ENCODE measurements at places on chromosomes 1 and 21.

- no peak for DNase-seq
Measured at GRCh38 chr21:42263591-42264131, 44.7 kb downstream of the ABCG1 start.

- no peak for DNase-seq
Measured at GRCh38 chr1:6795203-6795602, 9.9 kb downstream of the CAMTA1 start.

DNA sequence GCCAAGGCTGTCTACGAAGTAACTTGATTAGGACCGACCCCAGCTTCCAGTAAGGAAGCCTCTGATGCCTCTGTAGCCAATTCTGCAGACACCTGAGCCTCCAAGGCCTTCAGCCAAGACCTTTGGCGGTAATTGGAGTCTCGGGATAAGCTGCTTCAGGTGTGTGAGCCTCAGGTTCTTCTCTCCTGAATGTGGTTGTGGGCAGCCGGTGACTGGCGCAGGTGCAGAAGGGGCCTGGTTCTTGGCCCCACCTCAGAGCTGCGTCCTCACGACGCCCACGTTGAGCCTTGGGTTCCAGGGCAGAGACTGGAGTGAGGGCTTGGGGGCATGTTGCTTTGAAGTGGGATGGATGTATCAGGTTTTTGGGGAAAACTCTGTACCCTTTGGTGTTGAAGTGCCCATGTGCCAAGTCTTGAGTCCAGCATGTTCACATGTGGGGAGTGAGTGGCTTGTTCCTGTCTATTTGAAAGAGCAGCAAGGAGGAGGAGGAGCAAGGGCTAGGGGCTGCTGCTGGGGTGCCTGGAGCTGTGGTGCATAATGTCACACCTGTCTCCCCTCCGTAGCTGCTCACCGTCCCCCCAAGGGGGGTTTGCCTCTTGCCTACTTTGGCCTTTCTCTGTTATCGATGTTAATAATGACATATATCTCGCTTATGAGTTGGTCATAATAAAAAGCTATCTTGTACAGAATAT is 1.4 kb downstream of the PSEN2 start:
- no peak for DNase-seq

- DNase-seq, result no peak
Measured at GRCh38 chr1:186717286-186717685, 37.1 kb upstream of the PTGS2 start.

DNA sequence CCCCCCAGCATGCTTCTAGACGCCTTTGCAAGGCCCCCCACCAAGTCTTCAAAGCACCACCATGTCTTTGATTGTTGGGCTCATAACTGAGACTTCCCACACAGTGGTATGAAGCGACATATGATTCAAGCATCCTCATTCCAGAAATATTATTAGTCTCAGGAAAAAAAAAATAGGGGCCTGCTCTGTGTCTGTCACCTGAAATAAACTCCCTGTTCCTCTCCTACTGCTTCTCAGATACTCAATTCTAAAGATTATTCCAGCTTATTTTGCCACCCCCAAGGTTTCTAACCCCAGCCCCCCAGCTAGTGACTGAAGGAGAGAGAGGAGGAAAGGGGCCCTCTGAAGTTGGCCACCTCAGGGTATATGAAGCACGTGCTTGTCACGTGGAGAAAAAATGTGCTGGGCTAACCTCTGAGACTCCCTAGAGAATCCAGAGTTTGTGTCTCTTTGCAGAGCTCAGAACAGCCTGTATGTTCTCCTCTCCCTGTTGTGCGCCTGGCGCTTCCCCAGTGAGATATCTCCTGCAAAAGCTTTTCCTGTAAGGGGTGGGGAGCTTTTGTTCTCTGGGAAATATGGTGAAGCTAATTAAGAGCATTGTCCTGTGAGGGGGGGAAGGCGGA is 35.9 kb upstream of the RASAL2 start:
- DNase-seq, result no peak

DNA sequence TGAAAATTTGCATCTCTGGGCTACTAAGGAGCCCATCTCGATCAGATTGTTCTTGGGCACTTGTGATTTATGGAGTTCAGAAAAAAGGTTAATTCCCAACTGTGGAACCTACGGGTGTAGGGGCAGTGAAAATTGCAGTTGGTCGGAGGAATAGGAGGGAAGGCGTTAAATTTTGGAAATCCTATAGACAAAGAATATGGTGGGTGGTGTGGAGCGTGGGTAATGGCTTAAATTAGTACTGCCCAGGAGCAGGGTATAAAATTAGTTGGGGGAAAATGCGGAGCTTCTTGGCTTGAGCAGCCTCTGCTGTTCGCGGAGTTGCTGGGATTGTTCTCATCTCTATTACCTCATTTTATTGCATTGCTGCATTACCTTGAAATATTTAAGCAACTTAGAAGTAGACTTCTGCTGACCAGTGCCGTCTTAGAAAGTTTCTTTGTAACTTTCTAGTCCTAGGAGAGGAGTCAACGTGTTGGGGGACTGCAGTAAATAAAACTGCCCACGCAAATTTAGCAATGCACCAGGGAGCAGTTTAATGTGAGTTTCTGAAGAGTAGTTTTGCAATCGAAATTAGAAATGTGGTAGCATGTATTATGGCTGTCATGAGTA is 514 bp downstream of the S1PR1 start:
- DNase-seq, result no peak

- DNase-seq, result no peak
Measured at GRCh38 chr1:19078536-19078935, 122.1 kb upstream of the IFFO2 start.

GRCh38 chr1:114250683-114251572 is 97.3 kb upstream of the SYT6 start:
- no peak for DNase-seq

DNA sequence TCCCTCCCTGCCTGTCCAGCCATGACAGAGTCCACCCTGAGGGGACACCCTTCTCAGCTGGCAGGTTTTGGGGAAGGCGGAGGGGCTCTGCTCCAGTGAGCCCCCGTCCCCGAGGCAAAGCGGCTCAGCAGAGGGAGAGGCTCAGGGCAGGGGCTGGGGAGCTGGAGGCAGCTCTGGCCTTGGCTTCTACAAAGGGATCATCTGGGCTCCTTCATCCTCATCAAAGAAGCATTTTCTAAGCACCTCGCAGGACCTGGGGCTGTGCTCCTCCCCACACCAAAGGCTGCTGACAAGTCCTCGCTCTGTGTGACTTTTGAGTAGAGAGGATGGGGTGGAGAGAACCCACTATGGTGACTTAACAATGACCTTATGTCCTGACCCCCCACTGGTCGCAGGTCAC is 21.0 kb upstream of the CLSTN1 start:
- DNase-seq, result no peak

- DNase-seq, result no peak
Measured at GRCh38 chr1:116764466-116764898, 10.3 kb downstream of the CD2 start.

- no peak for DNase-seq
Measured at GRCh38 chr1:151242442-151242841, 12.1 kb upstream of the PSMD4 start.

GRCh38 chr1:8359617-8360481 is 41.9 kb downstream of the SLC45A1 start:
- DNase-seq, result no peak

DNA sequence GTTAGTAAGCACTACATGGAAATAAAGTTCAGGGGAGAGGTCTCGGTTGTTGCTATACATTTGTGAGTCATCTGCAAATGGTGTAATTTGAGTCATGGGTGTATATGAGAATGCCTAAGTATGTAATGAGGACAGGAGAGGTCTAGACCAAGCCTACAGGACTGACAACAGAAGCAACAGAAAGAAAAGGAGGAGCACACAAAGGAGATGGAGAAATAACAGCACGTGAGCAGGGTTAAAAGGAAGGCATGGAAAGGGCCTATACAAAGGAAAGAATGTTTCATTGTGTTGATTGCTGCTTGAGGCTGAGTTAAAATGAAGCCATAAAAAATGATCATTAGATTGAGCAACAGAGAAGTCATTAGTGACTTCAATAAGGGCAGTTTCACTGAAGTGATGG is 28.0 kb upstream of the PRKAA2 start:
- no peak for DNase-seq

GRCh38 chr21:42047821-42048613 is 23.1 kb upstream of the UMODL1 start:
- no peak for DNase-seq

DNA sequence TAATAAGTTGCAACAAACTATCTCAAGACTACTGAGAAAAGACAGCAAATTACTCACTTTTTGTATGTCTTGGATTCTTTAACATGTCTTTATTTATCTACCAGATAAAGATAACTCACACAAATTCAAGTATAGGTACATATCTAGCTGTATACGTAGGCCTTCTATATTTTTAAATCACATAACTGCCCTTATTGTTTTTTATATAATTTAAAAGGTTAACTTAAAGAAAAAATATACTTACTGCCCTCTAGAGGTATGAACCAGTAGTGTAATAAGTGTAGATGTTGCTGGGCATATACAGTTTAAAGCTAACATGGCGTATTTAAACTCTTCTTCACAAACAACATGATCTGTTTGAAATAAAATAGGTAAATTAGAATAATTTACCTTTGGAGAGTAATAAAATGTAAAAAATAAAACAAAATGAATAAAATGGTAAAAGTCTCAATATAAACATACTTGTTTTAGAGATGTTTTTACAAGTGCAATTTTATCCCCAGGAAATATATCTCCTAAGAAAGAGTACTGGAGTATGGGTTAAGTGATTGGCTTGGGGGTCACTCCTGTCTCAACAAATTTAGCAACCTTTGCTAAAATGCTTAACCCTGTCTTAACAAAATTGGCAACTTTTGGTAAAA is 235.2 kb downstream of the KCNT2 start:
- no peak for DNase-seq

GRCh38 chr1:24751833-24752232 is 6.6 kb downstream of the CLIC4 start:
- DNase-seq, result no peak

- no peak for DNase-seq
Measured at GRCh38 chr1:153733970-153734369, 6.1 kb downstream of the INTS3 start.

DNA sequence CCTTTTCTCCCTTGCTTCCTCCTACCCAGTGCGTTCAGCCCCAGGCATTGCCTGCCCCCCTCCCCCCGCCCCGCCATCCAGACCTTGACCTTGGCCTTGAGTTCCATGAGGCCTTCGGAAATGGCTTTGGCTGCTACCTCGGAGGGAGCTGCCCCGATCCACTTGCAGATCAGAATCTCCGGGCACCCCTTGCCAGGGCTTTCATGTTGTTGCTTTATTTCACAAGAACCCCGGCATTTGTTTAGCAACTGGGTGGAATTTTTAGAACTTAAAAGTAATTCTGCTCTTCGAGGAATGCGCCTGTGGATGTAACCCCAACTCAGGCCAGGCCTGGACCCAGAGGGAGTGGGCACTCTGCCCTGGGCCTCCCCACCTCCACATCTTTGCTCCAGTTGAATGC is 154.1 kb upstream of the TMEM51 start:
- no peak for DNase-seq

DNA sequence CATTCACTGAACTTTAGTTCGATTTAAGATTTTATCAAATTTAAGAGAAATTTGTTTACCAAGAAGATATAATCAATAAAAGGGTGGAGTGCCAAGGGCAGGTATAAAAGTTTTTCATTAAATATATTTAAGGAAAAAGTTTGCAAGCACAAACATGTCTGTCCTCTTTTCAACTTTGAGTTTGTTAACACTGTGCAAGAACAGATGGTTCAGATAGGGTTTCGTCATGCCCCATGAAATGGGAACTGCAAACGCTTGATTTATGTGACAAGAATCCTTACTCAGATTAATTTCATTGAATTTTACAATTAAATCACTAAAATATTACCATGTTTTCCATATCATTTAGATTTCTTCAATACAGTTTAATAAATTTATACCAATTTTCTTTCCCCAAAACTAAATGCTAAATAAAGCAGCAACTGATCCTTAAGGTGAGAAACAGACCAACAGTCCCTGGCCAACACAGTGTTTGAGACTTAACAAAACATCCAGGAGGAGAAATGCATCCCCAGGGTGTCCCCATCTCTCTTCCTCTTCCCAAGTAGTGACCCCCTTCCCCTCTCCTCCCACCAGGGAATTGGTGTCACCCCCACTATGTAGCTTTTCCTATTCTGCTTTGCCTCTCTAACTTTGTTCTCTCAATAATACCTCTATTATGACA is 292.9 kb downstream of the LTN1 start:
- no peak for DNase-seq

GRCh38 chr1:171807556-171807955 is 26.1 kb downstream of the METTL13 start:
- DNase-seq, result no peak

DNA sequence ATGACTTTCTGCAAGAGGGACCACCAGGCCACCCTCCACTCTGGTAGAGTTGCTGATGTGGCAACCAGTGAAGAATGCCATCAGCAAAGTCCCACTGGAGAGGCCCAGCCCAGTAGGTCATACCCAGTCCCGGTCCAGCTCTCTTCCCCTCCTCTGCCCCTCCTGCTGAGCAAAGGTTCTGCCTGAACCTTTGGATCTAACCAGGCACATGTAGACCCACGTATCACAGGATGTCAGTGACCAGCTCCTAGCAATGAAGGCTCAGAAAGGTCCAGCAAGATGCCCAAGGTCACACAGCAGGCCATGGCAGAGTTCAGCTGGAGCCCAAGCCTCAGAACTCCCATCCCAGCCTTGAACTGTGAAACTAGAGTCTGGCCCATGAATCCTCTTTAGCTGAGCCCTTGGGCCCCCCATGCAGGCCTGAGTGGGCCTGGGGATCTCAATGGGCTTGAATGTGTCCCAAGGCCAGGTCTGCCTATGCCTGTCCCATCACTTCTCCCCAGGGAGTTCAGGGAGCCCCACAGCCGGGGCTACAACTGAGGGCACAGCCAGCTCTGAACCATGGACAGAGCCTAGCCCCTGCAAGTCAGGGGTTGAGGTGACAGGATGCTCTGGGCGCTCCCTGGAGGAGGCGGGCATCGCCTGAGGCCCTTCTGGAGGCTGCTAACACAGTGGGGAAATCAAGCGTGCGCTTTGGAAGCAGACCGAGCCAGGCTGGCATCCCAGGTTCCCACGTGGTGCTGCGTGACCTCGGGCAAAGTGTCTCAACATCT is 21.4 kb upstream of the PADI1 start:
- no peak for DNase-seq

DNA sequence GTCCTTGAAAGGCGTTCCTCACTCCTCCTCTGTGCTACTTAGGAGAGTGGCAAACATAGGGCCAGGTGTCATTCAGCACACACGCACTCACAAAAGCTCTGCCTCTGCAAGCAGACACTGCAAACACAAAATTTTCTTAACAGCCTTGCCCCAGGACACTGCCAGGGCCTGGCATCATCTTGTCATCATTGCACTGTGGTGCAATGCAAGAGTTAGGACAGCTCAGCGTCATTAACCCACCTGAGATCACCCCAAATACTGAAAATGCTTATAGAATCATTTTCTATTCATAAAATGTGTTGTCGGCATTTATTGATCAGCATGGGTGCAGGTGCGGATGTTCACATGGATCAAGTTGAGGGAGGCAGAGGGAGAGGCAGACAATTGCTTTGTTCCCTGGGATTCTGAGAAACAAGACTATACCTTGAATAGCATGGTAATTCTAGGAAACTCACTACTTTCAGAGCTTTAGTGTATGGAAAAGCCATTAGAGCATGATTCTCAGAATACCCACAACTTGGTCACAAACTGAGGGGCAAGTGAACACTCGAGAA is 3.0 kb downstream of the ADAM30 start:
- no peak for DNase-seq
